ENCODE measurements at places on chromosomes 1 and 21.

DNA sequence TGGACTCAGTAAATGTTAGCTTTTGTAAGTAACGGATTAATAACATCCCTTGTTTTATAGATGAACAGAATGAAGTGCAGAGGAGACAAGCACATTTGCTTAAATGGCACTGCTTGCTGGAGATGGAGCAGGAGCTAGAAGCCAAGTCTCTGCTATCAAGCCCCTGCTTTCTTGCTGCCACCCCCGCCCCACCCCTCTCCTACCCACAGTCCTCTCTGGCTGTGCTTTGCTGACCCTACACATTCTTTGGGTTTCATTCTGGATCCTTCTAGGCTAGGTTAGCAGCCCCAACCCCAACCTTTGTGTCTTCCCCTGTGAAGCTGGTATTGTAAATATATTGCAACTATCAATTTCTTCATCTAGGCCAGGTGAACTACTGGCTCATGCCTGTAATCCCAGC lies 77.5 kb upstream of the CAPZB start:
- no peak for DNase-seq

GRCh38 chr1:92736395-92736794 lies 48.5 kb downstream of the EVI5 start:
- DNase-seq: no peak

DNA sequence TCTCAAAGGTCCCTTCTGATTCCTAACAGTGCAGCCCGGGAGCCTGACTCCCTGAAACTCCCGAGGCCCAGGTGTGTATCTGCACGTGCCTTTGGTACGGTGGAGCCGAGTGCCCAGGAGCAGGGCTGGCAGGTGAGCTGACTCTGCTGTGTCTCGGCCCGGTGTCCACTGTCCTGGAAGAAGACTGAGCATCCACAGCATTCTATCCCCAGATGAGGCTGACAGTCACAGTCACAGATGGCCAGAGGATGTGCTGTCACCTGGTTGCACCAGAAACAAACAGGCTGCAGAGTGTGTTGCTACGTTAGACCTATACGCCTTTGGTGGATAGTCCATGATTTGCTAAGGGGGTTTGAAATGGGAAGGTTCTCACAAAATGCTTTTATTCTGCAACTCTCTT lies 9.8 kb downstream of the ETV3L start:
- no peak for DNase-seq

- no peak for DNase-seq
Observed at GRCh38 chr1:234730770-234731568, 121.0 kb upstream of the IRF2BP2 start.

DNA sequence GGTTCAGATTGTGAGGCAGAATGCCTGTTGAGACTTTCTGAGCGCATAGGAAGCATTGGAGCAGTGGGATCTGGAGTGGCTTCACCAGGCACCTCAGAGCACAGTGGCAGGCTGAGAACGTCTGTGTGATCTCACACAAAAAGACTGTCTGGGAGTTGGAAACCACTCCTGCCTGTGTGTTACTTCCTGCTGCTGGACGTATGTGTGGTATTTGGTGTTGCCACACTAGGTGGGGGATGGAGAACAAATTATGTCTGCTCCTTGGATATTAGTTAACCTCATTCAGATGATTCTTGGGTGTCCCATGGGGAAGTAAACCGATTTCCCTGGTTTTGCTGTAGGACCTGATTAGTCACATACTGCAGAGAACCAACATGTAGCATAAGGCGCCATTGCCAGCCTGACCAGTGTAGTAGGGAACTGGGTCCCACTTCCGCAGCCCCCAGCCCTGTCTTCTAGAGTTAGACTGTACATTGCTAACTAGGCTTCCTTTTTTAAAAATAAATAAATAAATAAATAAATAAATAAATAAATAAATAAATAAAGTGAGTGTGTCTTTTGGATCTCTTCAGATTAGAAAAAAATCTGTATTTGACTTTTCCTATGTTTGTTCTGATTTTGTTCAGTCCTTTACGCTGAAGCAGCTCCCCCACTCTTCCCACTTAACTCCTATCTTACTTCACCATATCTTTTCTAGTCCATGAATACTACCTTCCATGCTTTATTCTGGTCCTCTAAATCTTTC lies 26.9 kb downstream of the UCK2 start:
- no peak for DNase-seq

DNA sequence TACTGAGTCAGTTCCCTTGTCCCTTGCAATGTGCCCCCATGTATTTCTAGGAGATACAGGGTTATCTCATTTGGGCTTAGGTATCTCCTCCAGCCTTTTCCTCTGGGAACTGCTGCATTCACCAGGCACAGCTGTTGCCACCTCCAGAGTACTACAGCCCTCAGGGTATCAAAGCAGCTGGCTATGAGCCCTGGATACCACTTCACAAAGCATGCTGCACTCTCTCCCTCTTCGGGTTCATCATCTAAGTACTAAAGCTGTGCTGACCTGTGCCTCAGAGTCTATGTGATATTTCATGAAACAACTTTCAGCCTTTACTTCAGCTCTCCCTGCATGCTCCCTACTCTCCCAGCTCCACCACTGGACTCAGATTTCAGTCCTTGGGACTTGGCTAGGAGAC lies 62.3 kb downstream of the CCDC185 start:
- DNase-seq: no peak

- DNase-seq: no peak
Observed at GRCh38 chr1:109687641-109688499, at the start of gene GSTM1. Gene GSTM1 (plus strand): TSS chr1:109687817. CDS start chr1:109687874, 57 bp downstream.

DNA sequence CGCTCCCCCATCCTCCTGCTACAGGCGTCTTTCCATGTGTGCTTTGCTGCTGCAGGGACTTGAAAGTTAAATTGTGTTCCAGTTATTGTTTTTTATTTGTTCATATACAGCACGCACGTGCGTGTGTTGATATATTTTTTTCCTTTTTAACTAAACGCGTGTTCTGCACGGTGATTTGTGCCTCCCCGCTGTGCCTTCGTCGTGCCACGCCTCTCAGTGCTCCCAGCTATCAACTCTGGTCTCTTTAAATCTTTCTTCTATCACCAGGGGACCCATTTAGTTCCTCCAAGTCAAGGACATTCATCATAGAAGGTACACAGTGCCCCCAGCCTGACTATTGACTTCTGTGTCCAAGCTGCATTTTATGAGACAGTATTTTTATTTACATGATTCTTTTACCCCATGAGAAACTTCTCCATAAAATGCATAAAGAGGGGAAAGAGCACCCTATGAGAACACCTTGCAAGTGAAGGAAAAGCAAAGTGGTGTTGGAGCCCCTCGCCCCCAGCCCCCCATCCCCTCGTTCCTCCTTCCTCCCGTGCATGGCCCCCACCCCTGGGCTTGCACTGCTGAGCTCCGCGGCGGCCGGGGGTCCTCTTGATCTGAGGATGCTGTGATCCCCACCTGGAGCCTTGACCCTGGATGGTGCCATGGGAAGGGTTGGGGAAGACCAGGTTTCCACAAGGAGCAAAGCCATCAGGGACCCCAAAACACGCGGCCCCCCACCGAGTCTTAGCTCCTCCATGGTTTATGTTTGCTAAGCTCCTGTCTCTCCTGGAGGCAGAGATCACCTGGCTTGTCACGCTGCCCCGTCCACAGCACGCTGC lies 45.5 kb downstream of the KCNAB2 start:
- DNase-seq: no peak

DNA sequence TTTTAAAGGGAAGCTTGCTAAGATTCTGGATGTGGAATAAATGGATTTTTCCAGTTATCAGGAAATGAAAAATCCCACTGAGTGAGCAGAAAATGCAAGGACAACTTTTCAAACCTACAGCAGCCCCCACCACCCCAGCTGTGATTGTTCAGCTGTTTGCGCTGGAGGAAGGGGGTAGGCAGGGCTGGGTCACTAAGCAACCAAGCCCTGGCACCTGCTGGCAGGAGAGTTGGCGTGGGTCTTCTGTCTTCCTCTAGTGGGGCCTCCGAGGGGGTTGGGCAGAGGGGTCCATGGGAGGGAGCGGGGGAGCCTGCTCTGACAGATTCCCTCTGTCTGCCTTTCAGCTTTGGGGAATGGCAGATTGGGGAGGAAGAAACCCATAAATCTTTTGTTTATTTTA lies 45.3 kb downstream of the EIF2D start:
- DNase-seq: no peak

GRCh38 chr1:204286831-204287421 lies 72.8 kb downstream of the PLEKHA6 start:
- DNase-seq: no peak

GRCh38 chr1:239389703-239390102 lies 3.3 kb downstream of the CHRM3 start:
- DNase-seq: no peak

- no peak for DNase-seq
Observed at GRCh38 chr1:187018291-187018690, 189.5 kb downstream of the PLA2G4A start.
